ENCODE measurements at places on chromosomes 16 and 17.

GRCh38 chr17:61158376-61158775, 241.3 kb upstream of the TBX2 start:
- DNase-seq, result no peak

DNA sequence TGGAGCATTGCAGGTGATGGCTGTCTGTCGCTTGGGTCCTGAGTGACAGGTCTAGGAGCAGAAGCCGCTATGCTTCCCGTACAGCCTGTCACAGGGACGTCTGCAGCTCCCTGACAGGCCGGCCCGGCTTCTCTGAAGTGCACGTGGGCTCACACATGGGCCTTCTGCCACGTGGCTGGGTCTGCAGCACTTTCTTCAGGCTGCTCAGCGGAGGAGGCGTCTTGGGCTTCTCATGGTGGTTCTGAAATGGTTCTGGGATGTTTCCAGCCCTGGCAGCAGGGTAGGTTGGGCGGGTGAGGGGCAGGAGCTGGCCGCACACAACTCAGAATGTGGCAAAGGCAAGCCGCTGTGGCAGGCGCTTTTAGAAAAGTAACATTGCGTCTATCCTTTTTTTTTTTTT, 80.3 kb upstream of the ZNF750 start:
- no peak for DNase-seq

DNA sequence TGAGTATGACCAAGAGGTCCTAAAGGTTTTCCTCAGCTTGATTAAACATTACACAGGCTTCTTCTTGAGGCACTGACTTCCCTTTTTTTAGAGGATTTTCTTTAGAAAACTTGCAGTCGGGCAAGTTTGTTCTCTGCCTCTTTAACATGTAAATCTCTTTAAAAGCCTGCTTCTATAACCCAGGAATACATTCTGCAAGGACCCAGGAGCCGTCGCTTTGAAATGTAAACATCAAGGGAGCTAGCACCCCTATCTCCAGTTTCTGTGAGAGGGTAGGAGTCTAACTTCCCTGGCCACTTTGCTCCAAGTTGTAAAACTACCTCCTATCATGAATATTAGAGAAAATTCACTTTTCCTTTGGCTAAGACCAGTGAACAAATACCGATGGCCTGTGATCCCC, 201.5 kb upstream of the CPHXL start:
- no peak for DNase-seq

DNA sequence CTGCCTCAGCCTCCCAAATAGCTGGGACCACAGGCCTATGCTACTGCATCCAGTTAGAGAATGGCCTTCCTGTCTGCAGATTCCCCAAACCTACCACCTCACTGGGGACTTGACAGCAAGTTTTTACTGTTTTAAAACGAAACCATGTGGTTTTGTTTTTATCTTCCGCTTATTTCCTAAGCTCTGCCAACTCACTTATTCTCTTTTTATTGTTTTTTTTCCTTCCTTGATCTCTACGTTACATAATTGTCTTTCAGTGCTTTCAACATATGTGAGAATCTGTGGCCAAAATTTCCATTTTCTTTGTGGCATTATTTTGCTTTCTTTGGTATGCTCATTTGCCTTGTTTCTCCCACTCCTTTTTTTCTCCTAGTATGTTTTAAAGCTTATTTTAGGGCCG, 14.6 kb upstream of the SLC38A7 start:
- DNase-seq, result no peak

- no peak for DNase-seq
Measured at GRCh38 chr16:79265701-79266100, 334.8 kb downstream of the MAF start.

DNA sequence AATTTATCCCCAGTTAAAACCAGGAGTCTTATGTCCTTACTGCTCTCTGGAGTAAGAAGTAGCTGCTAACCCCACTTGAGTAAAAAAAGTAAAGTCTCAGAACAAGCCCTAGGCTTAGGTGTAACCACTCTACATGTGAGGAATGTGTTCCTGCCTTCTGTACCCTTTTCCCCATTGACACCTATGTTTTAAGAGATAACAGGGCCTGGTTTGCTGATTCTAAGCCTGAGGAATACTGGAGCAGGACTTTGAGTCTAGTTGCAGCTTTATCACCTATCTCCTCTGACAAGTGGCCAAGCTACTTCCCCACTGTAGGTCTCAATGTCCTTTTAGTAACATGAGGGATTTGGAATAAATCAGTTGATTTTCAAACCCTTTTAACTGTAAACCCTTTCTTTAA, 40.2 kb downstream of the REXO5 start:
- DNase-seq, result no peak

GRCh38 chr16:68710211-68710610, 26.9 kb upstream of the CDH1 start:
- DNase-seq, result no peak

DNA sequence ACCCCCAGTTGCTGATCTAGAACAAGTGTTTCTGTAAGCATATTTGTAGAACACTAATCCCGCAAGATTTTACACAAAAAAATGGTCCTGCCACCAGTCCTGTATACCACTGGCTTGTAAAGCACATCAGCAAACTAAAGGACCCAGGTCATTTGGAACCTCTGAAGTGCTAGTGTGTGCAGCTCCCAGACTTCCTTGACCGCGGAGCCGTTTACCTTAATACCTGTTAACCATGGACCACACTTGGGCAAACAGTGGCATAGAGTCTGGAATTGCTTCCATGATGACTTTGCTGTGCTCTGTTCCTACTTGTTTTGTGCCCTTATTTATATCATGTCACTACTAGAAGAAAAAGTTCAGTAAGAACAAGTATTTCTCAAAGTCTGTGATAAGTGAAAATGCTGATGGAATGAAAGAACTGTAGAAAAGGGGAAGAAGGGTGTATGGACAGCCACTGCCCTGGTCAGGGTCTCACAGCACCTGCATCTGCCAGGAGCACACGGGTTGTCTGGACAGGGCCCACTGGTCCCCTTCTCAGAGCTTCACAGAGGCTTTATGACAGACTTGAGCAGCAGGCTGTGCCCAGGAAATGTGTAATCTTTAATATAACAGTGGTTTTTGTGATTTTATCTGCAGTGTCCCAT, 29.3 kb downstream of the ALDH3A2 start:
- no peak for DNase-seq

DNA sequence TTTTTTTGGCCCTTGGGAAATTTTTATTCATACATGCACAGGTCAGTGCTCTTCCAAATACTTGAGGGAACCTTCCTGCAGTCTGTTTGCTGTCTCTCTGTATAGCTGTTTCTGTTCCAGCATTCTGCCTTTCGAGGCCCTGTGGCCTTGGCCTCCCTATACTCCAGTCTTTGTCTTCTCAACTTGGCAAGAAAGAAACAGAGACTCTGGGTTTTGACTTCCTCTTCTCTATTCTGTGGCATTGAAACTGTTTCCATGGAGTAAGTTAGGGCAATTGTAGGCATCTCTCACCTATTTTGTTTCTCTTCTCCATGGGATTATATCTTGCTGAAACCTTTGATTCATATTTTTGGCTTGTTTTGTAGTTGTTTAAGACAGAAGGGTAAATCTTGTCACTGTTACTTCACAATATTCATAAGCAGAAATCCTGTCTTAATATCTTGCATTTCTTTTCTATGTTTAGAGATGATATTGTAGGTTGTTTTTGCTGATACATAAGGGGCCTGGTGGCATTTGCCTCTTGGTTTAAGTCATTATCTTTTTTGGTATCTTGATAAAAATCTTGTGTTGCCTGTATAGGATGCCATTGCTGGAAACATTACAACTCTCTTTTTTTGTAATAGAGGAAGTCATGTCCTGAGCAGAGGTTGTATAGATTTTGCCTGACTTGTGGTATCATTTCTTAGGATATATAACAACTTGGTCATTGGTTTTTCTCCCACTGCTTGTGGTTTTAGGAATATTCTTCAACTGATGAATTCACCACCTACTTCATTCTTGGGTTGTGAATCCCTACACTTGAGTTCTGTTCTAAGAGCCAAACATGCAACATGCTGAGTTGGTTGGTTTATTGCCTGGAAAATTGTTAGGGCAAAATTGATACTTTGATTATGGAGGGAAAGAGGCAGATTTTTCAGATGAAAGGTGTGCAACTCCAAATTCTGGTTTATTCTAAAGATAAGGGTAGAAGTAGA, 168.6 kb downstream of the FTO start:
- no peak for DNase-seq

GRCh38 chr16:85301231-85301630, 189.0 kb upstream of the CIBAR2 start:
- no peak for DNase-seq

DNA sequence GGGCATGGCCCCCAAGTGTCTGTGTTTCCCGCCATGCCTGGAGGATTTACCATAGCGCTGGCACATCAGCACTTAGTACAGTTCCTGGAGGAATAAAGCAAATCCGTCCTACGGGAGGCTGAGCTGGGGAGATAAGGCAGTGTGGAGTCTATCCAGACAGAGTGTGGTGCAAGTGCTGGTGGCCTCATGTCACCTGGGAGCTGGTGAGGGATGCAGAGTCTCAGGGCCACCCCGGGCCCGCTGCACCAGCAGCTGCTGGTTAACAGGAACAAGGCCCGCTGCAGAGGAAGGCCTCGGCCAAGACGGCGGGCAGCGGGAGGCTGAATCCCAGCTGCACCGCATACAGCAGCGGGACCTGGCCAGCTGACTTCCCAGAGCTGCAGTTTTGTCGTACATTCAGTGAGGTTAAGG, 57.3 kb upstream of the CDC42EP4 start:
- no peak for DNase-seq

DNA sequence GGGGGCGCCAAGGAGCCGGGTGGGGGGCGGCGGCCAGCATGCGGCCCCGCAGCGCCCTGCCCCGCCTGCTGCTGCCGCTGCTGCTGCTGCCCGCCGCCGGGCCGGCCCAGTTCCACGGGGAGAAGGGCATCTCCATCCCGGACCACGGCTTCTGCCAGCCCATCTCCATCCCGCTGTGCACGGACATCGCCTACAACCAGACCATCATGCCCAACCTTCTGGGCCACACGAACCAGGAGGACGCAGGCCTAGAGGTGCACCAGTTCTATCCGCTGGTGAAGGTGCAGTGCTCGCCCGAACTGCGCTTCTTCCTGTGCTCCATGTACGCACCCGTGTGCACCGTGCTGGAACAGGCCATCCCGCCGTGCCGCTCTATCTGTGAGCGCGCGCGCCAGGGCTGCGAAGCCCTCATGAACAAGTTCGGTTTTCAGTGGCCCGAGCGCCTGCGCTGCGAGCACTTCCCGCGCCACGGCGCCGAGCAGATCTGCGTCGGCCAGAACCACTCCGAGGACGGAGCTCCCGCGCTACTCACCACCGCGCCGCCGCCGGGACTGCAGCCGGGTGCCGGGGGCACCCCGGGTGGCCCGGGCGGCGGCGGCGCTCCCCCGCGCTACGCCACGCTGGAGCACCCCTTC, 484 bp downstream of the FZD2 start:
- peak; percentile 79 for DNase-seq

GRCh38 chr17:6507535-6507934, 48.8 kb downstream of the PITPNM3 start:
- DNase-seq, result no peak

- DNase-seq, result no peak
Measured at GRCh38 chr17:43702637-43703036, 40.9 kb upstream of the MEOX1 start.

DNA sequence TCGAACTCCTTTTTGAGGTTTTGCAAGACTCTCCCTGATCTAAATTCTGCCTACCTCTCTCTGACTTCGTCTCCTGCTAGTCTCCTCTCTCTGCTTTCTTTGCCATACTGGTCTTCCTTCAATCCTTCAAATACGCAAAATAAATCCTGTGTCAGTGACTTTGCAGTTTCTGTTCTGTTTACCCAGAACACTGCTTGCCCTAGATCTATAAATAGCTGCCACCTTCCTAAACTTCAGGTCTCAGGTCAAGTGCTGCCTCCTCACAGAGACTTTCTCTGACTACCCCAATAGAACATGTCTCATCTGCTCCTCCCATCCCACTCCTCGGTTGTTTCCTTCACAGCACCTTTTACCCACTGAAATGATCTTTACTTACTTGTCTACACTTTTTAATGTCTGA, 78.9 kb downstream of the TRIM37 start:
- DNase-seq, result no peak

GRCh38 chr16:25192096-25192495, 24.7 kb upstream of the AQP8 start:
- no peak for DNase-seq

DNA sequence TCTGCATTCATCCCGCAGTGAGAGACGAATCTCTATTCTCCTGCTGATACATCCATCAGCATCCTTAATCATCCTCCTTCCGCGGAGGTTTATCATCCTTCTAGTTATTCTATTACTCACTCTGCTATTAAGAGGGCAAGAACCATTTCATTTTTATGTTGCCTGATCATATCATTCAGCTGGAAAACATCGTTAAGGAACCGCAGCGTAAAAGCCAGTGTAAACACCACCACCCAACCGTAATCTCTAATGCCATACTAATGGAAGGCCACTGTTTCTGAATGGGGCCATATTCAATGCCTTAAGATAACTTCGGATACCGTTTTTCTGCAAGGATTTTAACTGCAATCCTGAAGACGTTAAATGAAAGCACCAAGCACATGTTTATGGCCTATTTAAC, 36.7 kb upstream of the ERCC4 start:
- no peak for DNase-seq

GRCh38 chr17:7459961-7460545, 15.2 kb downstream of the CHRNB1 start:
- no peak for DNase-seq

DNA sequence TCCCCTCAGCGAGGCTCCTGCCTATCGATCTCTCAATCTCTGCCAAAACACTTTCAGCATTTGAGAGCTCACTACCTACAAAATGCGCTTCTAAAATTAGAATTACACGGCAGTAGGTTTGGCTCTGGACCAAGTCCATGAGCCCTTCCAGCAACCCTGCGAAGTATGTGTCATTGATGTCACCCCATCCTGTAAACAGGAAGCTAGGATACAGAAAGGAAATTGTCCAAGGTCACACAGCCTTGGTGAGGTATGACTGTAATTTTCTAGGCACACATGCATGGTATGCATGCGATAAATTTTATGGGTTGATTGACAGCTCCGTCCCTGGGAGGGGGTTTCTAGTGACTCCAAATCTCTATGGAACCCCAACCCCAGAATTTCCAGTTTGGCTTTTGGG, 330.3 kb upstream of the CDH5 start:
- no peak for DNase-seq

- no peak for DNase-seq
Measured at GRCh38 chr16:75244225-75244809, 7.1 kb downstream of the BCAR1 start.

DNA sequence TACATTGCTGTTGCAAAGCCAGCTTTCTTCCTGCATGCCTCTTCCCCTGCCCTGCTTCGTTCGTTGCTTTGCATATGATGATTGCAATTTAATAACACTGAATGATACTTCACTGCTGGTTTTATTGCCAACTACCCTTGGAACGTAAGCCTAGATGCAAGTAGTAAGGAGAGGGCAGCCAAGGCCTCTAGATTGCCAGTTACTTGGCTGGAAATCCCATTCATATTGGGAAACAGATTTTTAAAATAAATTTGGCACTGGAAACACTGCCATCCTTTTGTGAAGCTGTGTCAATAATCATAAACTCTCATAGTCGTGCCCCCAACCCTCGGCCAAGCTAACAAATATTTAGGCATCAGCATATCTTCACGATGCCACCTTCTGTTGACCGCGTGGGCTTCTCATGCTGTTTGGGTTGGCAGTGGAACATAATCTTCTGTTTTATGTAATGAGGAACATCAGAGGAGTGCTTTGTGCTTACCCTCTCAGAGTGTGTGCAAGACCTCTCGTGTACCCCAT, 86.5 kb downstream of the MAP2K6 start:
- DNase-seq, result no peak

- no peak for DNase-seq
Measured at GRCh38 chr17:6532441-6532885, 23.9 kb downstream of the PITPNM3 start.

Data from spleen (tissue), 13 donors.